Cardiac septum (tissue), 1 donor: ENCODE measurements at places on chromosomes 7 and 10.
A peak's percentile ranks its signal among the peaks of the same experiment; 100 is the strongest.

GRCh38 chr10:103931603-103932002 lies 13.6 kb upstream of the STN1 start:
- no peak for DNase-seq

GRCh38 chr10:64626924-64627323 lies 1105.7 kb downstream of the REEP3 start:
- no peak for DNase-seq

- no peak for DNase-seq
These were observed 171.2 kb downstream of the SUGCT start for GRCh38 chr7:40306025-40306424.

DNA sequence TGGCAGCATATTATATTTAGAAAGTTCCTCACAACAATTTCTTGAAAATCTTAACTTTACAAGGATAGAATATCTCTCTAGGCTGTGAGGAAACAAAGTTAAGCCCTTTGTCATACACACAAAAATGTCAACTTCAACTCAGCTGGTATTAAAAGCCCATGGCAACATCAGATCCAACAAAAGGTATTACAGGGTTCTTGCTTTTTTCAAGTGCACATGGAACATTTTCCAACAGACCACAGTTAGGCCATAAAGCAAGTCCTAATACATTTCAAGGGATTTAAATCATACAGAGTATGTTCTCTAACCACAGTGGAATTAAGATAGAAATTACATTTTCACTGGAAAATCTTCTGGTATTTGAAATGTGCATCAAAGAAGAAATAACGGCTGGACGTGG lies 71.9 kb upstream of the OIT3 start:
- DNase-seq = no peak

GRCh38 chr7:78605119-78605518 lies 806.5 kb downstream of the PHTF2 start:
- DNase-seq = no peak

- no peak for DNase-seq
These were observed 91.2 kb upstream of the MPP7 start for GRCh38 chr10:28393956-28394568.

DNA sequence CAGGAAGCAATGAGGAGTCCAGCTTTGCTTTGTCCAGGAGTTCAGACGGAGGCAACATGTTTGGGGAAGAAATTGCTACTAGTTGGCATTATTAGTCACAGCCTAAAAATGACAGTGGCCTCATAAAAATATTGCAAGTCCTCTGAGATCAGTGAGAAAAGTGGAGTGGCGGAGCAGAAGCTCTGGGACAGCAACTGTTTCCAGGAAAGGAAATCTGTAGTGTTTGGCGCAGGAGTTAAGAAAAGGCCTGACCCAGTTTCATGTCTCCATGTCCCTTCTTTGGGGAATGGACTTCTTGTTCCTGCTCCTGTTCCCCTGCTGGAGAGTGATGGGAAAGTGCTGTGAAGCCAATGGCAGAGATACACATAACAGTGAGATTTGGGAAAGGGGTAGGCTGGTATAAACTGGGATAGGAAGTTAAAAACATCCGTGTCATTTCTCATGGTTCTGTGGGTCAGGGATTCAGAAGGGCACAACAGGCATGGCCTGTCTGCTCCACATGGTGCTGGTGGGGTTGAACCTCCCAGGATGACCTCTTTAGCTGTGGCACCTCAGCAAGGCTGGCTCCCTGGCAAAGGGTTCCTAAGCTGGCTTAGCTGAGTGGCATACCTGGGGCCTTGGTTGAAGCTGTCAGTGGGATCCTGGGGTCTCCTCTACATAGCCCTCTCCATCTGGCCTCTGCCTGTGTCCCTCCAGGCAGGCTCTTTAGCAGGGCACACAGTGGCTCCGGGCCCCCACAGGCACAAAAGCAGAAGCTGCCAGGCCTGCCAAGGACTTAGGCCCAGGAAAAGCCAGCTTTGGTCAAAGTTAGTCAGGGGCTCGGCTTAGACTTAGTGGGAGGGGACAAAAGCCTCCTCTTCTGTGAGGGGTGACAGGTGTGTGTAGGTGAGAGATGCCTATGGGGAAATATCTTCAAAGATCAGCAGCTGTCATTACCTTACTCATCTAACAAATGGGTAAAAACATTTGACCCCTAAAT lies 77.7 kb downstream of the WDFY4 start:
- no peak for DNase-seq

GRCh38 chr7:136938476-136938875 lies 70.0 kb downstream of the CHRM2 start:
- no peak for DNase-seq

- no peak for DNase-seq
These were observed 85.2 kb downstream of the ANKIB1 start for GRCh38 chr7:92330835-92331438.

DNA sequence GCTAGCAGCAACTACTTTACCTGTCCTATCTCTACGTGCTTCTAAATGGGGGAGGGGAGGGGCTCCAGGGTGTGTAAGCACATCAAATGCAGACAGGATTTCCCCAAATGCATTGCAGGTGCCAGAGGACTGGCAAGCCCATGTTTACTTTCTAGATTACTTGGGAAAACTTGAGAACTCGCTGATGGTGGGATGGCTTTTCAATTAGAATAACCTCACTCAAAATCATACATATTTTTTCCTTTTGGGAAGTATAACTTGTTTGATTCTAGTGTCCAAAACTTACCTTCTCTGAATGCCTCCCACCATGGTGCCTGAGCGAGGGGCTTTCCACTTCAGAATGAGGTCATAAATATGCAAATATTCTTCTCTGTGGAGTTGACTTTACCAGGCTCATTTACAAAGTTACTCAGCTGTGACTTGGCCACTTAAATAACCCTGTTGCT lies 191.3 kb upstream of the RHOBTB1 start:
- DNase-seq = no peak

DNA sequence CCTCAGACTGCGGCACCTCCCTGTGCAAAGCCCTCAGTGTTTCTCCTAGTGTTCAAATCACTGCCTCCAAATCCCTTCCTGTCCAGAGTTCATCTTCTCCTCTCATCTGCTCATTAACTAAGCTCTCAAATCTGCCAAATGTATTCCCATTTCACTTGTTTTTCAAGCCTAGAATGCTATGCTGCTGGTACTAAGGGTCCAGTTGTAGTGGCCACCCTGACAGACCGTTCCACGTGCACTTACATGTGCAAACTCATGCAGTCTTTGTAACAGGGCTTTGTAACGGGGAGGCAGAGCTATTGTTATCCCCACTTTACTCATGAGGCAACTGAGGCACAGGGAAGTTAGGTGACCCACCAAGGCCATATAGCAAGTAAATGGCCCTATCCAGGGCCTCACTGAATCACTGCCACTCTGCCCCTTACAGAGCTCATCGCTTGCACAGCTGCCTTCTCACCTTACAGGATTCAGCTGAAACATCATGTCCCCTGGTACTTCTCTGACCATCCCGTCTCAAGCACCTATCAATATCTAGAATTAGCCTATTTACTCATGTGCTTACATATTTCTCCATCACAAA lies 153.0 kb upstream of the PDE1C start:
- peak; percentile 12 for DNase-seq

DNA sequence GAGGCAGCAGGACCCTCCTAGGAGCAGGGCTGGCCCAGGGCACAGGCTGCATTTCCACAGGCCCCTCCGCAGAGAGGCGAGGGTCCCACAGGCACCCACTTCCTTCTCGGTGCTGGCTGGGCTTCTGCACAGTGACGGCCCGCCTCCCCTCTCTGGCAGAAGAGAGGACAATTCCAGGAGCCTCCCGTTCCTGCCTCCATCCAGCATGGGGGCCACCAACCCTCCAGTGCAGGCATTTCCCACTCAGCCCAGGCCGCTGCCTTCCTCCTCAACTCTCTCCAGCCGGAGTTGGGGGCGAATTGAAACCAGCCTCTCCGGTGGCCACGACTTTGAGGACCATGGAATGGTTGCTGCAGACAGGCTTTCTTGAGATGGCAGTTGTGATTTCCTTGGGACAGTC lies 125.0 kb upstream of the PPP2R2D start:
- no peak for DNase-seq

GRCh38 chr7:148903504-148903903 lies 19.4 kb upstream of the EZH2 start:
- DNase-seq = no peak

- DNase-seq = peak; percentile 84
These were observed 107.0 kb upstream of the INSIG1 start for GRCh38 chr7:155190688-155191087.

DNA sequence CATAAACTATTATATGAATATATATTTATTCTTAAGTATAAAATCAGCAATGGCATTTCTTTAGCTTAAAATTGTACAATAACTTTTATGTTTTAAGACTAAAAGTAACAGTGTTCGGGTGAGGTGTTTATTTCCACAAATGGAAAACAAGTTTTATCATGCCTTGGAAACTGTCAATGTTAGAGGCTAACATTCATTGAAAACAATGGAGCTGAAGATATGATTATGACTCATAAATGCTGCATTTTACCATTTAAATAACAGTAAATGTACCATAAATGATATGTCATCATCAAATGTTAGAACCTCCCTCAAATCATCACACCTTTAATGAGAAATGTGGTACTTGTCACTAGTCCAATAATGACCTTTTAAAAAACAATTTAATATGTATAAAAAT lies 897.3 kb downstream of the PCDH15 start:
- DNase-seq = no peak

DNA sequence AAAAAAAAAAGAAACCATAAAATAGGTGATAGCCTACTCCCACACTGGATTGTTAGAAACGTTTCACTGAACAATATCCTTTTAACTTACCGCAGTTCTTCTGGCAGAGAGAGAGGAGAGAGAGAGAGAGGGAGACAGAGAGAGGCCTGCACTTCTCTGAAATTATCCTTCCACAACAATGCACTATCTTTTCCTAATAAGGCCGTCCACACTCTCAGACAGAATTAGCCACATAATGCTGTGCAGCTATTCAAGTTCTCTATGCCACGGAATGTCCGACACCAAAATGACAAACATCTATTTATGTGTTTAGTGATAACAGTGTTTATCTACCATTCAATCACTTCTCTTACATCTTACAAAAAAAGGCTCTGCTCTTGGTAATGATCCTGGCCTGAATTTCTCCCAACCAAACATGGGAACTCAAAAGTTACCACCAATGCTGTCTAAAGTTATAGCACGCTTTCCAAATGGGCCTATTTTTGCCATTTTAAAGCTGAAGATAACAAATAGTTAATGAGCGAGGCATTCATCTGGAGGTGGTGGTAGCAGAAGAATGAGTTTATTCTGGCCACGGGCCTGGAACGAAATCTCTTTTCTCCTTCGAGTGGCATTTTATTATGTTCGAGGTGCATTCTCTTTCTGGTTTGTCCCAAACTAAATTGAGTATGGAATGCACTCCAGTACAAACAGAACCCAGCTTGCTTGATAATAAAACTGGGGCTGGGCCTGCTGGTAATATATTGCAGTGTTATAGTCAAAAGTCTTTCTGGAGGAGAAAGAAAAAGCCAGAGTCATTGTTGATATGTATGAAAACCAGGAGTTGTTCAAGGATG lies 160.2 kb upstream of the SVIL start:
- no peak for DNase-seq

DNA sequence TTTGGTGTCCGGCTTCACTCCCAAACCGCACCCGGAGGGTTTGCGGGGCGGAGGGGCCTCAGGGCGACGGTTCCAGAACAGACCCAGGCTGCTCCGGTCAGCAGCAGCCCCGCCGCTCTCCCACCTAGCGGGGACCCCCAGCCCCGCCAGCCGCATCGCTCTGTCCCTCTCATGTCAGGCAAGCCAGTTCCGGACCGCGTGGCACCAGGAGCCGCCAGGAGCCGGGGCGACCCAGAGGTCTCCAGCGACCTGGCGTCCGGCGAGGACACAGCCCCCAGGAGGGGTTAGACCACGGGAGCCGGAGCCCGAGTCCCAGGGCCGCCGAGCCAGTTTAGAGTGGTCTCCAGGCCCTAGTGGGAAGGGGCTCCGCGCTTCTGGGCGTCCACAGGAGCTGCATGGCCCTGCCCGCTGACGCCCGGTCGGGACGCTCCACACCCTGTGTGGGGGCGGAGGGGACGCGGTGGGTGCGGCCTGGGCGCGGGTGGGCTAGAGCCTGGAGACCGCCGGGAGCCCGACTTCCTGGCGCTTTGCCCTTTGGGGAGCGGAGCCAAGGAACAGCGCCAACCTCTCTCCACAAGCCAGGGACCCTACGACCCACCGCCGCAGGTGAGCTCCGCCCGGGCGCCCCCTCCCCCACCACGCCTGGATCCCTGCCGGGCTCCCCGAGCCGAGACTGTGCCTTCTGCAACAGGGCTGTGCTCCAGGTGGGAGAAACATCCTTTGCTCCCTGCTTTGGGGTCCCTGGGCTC lies 43.4 kb downstream of the ZNF117 start:
- DNase-seq = no peak

GRCh38 chr10:36053775-36054174 lies 411.7 kb upstream of the FZD8 start:
- no peak for DNase-seq

DNA sequence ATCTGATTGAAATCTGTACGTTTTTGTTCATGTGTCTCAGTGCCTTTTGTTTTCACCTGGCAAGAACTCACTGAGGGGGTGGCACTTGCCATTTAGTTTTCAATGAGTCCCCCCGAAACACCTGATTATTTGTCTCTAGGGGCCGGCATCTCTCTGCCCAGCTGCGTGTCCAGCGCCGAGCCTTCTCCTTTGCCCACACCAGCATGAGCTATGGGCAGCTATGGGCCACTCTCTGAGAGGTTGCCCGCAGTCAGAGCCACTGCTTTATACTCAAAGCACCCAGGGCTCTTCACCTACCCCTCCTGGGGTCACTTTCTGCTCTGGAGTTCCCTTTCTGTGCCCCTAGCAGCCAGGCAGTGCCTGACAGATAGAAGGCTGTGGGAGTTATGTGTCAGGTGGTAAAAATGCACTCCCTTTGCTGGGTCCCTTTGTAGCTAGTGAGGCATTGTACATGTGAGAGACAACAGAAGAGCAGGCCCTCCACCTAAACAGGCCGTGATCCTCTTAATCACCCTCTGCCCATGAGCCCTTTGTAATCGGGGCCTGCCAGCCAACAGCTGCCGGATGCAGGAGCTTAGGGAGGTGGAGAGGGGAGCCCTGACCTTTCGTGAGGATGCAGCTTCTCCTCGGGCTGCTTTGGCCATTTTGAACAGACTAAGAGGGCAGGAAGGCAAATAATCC lies 133.1 kb upstream of the NPS start:
- DNase-seq = no peak

GRCh38 chr10:126087153-126087680 lies 190.9 kb downstream of the FANK1 start:
- no peak for DNase-seq

GRCh38 chr7:25408012-25408687 lies 179.9 kb upstream of the NPVF start:
- no peak for DNase-seq

- no peak for DNase-seq
These were observed 18.6 kb downstream of the FOXK1 start for GRCh38 chr7:4700577-4701235.

DNA sequence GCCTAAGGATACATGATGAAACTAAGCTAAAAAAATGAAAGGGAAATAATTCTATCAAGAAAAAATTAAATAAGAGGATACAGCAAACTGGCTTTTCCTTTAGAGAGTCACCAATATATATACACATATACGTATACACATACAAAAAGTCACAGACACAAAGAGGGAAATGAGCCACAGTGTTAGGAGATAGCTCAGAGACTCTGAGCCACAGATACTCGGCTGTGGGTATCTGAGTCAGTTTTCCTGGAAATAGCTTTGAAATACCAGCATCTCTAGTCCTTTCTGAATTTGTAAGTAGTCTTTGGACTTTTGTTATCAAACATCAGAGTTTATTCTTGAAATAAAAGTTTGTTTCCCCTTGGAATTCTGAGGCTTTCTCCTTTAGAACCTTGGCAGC lies 111.8 kb downstream of the TBXAS1 start:
- DNase-seq = no peak
